ENCODE measurements at places on chromosomes 5 and 9.
A peak's percentile ranks its signal among the peaks of the same experiment; 100 is the strongest.

DNA sequence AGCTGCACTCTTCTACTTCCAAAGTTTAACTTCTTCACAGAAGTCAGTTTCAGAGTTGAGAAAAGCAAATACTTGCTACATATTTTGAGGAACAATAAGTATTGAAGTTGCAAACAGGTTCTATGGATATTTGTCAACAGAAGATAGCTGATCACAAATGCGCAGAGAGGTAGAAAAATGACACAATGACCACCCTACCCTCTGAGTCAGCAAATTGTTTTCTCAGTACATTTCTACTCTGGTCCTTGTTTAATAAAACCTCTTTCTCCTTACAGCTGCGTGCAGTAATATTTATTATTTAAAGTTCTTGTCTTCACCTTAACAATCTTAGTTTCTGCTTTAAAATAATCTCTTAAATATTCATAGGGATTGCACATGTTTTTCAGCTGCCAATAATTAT lies 855.1 kb upstream of the CTNND2 start:
- no peak for DNase-seq

DNA sequence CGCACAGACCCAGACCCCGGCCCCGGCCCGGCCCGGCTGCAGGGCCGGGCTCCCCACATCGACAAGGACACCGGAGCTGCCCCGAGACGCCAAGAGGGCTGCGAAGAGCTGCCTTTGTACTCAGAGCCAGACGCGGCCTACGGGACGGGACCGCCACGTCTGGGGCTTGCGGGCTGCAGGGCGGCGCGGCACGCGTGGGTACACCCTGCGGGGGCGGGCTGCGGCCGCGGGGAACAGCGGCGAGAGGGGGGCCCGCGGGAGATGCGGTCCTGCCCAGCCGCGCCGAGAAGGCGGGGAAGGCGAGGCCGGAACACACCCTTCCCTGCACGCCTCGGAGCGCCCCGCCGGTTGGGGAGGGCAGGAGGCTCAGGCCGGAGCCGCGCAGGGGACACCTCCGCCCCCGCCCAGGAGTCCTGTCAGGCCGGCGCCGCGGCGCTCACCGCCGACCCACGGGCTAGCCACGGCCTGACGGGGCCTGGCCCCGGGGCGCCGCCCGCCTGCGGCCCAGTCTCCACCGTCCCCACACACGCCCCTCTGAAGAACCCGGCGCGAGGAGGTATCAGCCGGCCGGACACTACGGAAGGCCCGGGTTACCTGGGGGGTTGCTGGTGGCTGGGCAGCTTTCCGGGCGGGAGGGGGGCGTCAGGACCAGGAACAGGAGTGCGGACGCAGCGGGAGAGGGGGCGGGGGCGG lies 478 bp downstream of the RAB14 start:
- DNase-seq, result peak; percentile 1

DNA sequence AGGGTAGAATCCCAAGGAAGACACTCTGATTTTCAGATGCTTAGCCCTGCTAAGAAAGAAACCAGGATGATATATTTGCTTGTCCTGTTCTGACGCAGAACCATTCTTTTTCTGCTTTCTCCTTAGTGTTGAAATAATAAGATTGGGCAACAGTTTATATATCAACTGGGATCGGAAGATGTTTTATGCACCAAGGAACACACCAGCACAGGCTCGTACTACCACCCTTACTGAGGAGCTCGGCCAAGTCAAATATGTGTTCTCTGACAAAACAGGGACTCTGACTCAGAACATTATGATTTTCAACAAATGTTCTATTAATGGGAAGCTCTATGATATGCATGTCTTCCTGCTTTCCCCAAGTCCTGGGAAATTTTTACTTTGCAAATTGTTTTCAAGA lies 19.0 kb upstream of the RUSC2 start:
- no peak for DNase-seq

DNA sequence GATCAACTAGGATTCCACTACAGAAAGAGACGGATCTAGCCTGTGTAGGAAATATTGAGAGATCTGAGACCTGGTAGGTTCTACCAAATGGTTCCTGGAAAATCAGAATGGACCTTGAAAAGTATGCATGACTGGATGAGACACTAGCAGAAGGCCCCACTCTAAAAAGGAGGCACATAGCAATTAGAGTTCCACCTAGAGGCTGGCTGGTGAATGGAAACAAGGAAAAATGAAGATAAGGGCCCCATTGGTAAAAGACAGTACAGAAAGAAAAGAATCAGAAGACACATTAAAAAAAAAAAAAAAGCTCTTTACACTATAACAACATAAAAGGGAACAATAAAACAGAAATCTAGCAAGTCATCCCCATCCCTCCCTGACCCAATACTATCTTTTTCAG lies 518.5 kb downstream of the NR2F1-AS1 start:
- no peak for DNase-seq

- no peak for DNase-seq
Measured at GRCh38 chr9:111917201-111917600, 20.6 kb downstream of the UGCG start.

DNA sequence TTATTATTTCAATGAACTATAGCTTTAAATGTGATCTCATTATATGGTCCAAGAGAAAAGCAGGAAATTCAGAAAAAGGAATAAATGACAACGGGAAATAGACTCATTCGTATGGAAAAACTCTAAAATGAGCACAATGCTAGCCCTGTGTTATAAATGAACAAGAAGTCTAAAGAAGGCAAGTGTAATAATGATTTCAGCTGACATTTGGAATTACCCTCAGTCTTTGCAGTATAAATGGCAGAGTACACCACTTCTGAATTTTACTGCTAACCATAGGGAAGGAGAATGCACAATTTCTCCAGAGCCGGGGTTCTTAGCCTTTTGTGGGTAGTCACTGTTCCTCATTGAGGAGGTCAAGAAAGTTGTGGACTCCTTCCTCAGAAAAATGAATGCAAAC lies 93.1 kb downstream of the ANKRD55 start:
- DNase-seq, result no peak

DNA sequence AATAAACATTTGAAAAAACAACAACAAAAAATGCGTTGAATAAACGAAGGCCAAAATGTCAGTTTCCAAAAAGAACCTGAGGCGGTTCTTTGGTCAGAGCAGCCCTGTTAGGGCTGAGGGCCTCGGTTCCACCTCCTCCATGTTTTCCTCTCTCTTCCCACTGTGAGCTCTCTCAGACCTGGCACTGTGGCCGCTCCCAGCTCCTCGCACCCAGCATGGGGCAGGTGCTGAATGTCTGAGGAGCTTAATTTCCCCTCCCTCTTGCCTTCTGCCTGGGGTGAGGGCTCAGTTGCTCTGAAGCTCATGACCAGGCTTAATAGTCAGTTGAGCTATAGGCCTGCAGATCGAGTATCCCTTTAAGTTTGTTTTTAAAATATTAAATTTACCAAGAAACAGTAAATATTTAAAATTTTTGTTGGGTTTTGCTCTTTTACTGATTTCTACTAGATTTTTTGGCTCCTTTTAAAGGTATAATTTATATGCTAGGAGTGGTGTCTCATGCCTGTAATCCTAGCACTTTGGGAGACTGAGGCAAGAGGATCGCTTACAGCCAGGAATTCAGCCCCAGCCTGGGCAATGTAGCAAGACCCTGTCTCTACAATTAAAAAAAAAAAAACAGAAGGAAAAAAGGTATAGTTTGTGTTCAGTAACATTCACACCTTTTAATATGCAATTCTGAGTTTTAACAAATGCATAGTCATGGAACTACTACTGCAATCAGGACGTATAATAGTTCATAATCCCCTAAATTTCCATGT lies 28.1 kb downstream of the DAPK1 start:
- no peak for DNase-seq

DNA sequence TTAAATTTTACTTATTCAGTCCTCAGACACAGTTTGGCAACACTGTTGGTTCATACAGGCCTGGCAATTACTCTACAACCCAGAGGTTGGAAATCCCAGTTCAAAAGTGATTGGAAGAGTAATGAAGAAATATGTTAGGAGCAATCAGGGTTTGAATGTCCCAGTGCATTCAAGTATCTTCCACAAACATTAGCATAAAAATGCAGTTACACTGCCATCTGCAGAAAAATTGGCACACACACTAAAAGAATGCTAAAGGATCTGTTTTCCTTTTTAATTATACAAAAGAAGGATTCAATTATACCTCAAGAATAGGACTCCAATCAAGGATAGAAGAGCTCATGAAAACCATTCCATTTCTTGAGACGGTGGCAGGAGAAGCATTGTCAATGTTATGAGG lies 130.2 kb downstream of the DNAH5 start:
- DNase-seq, result no peak

DNA sequence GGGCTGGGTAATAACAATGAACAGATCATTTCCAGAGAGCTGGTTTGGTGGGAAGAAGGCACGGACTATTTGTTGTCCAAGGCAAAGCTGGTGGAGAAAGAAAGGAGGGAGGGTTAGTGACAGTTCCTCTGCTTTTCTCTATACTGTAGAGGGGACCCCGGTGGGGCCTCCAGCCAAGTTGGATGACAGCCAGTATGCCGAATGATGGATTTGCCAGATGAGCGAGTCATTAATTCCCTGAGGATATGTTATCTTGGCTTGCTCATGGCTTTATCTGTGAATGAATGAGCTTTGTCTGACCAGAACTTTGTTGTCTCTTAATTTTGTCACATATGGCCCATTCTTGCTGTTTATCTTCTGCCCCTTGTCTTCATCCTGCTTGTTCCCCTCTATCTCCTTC lies 158.6 kb upstream of the GLRA1 start:
- no peak for DNase-seq

- DNase-seq, result no peak
Measured at GRCh38 chr5:54725391-54726280, 208.1 kb downstream of the SNX18 start.

- DNase-seq, result no peak
Measured at GRCh38 chr5:150660108-150660831, 781 bp upstream of the MYOZ3 start.

DNA sequence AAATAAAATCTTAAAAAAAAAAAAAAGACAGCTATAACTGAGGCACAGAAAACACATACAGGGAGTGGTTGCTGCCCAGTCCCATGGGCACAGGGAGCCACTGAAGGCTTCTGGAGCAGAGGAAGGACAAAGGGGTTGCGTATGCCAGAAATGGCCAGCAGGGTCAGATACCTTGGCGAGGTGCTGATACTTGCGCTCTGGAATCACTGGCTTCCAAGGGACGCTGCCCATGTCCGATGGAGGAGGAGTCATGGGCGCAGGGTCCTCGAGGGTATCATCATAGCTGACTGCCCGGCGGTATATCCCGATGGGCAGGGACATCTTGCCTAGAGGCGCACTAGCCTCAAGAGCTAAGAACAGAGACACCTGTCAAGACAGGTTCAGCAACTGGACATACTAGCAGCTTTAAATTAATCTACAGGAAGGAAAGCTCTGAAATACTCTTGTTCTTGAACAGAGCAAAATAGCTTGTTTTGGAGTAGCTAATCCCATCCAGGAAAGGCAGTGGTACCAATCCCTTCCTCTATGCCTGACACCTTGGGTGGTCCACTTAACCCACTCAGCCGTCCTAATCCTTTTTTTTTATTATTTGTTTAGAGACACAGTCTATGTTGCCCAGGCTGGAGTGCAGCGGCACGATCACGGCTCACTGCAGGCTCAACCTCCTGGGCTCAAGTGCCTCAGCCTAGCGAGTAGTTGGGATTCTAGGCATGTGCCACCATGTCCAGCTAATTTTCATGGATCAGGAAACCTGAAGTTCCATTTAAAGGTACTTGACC lies 6.0 kb downstream of the KIAA1191 start:
- DNase-seq, result no peak

DNA sequence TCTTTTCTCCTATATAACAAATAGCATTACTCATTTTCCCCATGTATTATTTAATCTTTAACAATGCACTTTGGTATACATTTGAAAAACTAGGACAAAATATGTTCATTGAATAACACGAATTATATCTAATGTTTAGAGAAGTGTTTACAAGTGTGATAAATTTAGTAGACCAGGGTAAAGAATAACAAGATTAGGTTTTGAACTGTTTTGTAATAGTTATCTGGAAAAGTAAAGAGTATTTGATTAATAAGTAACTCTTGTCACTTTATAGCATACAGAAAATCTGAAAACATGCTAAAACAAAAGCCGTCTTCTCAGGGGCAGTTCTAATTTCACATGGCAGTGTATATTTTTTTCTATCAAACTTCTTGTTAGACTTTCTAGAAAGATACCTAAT lies 58.5 kb downstream of the PPIC start:
- DNase-seq, result no peak

- DNase-seq, result no peak
Measured at GRCh38 chr5:1718669-1719068, 81.0 kb downstream of the MRPL36 start.

- no peak for DNase-seq
Measured at GRCh38 chr5:124260921-124261515, 485.4 kb downstream of the ZNF608 start.

- DNase-seq, result no peak
Measured at GRCh38 chr5:175347027-175347426, 97.0 kb downstream of the DRD1 start.

DNA sequence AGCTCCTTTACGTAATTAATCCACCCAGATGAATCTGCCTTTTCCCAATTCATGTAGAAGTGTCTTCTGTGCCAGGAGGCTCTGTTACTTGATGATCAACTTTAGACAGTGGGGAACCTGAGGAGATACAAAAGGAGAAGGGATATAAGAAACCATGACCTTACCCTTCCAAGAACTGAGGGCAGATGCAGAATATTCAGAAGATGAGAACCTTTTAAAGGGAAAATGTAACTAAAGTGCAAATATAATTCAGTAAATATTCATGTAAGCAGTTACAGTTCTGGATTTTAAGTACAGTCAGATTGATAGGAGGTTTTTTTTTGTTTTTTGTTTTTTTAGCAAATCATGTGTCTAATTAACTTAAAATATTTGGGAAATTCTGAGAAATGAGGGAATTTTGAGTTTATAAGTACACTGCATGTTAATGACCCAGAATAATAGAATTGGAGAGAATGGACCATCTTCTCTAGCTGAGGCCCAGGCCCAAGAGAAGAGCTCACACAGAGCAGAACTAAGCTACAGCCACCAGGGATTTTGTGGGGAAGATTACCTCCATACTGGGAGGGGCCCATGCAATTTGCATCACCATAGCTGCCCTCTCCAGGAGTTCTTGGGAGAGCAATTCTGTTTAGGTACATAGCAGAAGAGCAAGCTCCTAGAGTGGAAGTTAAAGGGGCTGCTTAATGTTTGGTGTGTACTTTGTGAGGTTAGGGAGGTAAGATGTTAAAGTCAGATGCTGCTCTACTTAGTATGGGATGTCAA lies 61.5 kb downstream of the SV2C start:
- no peak for DNase-seq

GRCh38 chr5:154884424-154884823 lies 26.0 kb downstream of the CNOT8 start:
- no peak for DNase-seq

- no peak for DNase-seq
Measured at GRCh38 chr5:52999344-52999949, 10.3 kb downstream of the ITGA2 start.

- DNase-seq, result no peak
Measured at GRCh38 chr5:82601077-82601476, 322.9 kb upstream of the RPS23 start.

- DNase-seq, result no peak
Measured at GRCh38 chr5:31407921-31408693, 123.8 kb downstream of the DROSHA start.
